ENCODE measurements at places on chromosomes 5 and 9.

- no peak for DNase-seq
- H3K4me3 ChIP-seq, result no peak overlapping the region
- H3K36me3 ChIP-seq, result no peaks in the 10 kb centered on the region
- no peaks in the 10 kb centered on the region for H3K4me1 ChIP-seq
Measured at GRCh38 chr5:59685793-59686192, 207.7 kb downstream of the PDE4D start.

GRCh38 chr9:21813575-21814473 lies 11.4 kb downstream of the MTAP start:
- H3K36me3 ChIP-seq, result no peaks in the 10 kb centered on the region
- no peak overlapping the region for H3K4me3 ChIP-seq
- H3K27ac ChIP-seq, result peak overlapping the region; percentile 44
- H3K4me1 ChIP-seq, result no peaks in the 10 kb centered on the region

DNA sequence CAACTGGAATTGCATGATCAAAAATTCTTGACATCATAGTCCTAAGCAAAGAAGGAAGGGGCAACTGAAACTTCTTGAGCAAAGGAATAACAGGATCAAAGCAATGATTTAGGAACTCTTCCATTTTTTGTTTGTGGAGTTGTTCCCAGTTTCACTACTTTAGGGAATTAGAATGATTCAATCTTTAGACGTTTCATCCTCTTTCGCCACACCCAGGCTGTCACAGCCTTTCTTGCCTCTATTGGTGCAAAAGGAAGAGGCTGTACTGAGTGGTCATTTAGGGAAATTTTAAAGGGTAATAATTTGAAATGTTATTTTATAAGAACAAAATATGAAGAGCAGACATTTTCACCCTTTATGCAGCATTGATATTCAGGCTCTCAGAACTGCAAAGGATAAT lies 1026.0 kb upstream of the ARRDC3 start:
- H3K27me3 ChIP-seq, result no peaks in the 10 kb centered on the region
- no peak overlapping the region for H3K4me3 ChIP-seq
- no peaks in the 10 kb centered on the region for H3K36me3 ChIP-seq
- H3K4me1 ChIP-seq, result no peaks in the 10 kb centered on the region
- DNase-seq, result no peak

GRCh38 chr9:16866587-16866986 lies 3.9 kb downstream of the BNC2 start:
- H3K4me3 ChIP-seq, result no peak overlapping the region
- no peak for DNase-seq
- H3K27me3 ChIP-seq, result peaks cover 22% of the 10 kb centered on the region
- H3K27ac ChIP-seq, result no peak overlapping the region
- H3K36me3 ChIP-seq, result no peaks in the 10 kb centered on the region

DNA sequence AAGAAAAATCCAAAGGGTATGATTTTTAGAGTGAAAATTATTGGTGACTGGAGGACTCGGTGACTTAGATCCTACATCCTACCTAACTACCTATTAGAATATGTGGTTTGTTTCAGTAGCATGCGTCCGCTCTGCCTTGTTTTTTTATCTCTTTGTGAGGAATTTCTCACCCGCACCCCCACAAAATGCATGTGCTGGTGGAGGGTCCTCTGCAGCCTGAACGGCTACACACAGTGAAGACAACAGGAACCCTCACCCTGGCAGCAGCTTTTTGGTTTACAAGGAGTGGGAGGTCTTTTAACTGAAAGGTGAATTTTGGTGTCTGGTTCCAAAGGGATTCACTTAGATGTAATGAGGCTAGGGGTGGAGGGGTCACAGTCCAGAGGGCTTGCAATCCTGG lies 115.5 kb downstream of the GNA14 start:
- no peak for DNase-seq
- no peaks in the 10 kb centered on the region for H3K4me1 ChIP-seq
- H3K27ac ChIP-seq, result no peak overlapping the region
- no peaks in the 10 kb centered on the region for H3K27me3 ChIP-seq
- H3K36me3 ChIP-seq, result no peaks in the 10 kb centered on the region

DNA sequence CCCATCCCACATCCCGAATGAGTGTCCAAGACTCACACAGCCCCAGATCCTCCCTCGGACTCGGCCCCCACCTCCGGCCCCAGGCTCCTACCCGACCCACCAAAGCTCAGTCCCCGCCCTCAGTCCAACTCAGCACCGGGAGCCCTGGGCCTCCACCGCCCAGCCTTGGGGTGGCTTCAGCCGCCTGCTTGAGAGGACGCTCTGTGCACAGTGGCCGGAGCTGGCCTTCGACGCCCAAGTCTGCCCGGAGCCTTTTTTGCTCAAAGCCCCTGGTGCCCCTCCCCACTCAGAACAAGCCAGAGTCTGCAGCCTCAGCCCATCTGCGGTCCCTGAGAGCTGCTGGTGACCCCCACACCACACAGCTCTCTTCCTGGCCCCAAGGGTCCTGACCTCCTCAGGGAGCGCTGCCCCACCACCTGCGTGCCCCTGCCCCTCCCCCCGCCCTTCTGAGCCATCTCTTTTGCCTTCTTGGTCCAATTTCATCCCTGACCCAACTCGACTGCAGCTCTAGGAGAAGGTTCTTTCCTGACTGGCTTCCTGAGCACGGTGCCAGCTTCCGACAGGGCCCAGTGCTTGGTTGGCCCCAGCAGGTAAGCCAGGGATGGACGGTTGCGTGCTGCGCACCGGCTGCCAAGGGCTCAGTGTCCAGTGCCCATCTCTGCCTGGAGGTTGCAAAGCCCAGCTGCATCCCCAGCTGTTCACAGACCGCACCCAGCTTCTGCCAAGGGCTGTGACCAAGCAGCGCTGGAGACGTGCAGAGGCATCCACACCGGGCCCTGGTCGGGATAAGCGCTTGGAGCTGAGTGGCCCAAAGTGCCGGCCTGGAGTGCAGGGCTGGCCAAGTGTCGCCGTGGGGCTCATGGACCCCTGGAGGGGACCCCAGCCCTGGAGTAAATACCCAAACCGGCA lies 27.7 kb upstream of the NSMF start:
- no peaks in the 10 kb centered on the region for H3K4me1 ChIP-seq
- no peak overlapping the region for H3K4me3 ChIP-seq
- no peaks in the 10 kb centered on the region for H3K27me3 ChIP-seq
- H3K36me3 ChIP-seq, result no peaks in the 10 kb centered on the region
- H3K27ac ChIP-seq, result no peak overlapping the region
- no peak for DNase-seq

- no peak overlapping the region for H3K27ac ChIP-seq
- peaks cover 10% of the 10 kb centered on the region for H3K27me3 ChIP-seq
- peak overlapping the region; percentile 78 for H3K4me3 ChIP-seq
- no peaks in the 10 kb centered on the region for H3K4me1 ChIP-seq
Measured at GRCh38 chr9:119369680-119370366, 588 bp upstream of the BRINP1 start.

- H3K36me3 ChIP-seq, result no peaks in the 10 kb centered on the region
- H3K4me3 ChIP-seq, result no peak overlapping the region
- DNase-seq, result no peak
Measured at GRCh38 chr9:83271665-83272071, 208.7 kb upstream of the RASEF start.

GRCh38 chr9:131854896-131855613 lies 115.2 kb upstream of the RAPGEF1 start:
- no peaks in the 10 kb centered on the region for H3K27me3 ChIP-seq
- DNase-seq, result no peak
- peaks cover 4% of the 10 kb centered on the region for H3K36me3 ChIP-seq
- H3K4me3 ChIP-seq, result no peak overlapping the region
- no peaks in the 10 kb centered on the region for H3K4me1 ChIP-seq

GRCh38 chr5:24633715-24634325 lies 11.0 kb downstream of the CDH10 start:
- DNase-seq, result no peak
- H3K36me3 ChIP-seq, result no peaks in the 10 kb centered on the region
- no peaks in the 10 kb centered on the region for H3K27me3 ChIP-seq
- H3K4me1 ChIP-seq, result no peaks in the 10 kb centered on the region
- no peak overlapping the region for H3K27ac ChIP-seq
- no peak overlapping the region for H3K4me3 ChIP-seq

- H3K36me3 ChIP-seq, result no peaks in the 10 kb centered on the region
- DNase-seq, result no peak
- peaks cover 15% of the 10 kb centered on the region for H3K4me1 ChIP-seq
- no peak overlapping the region for H3K4me3 ChIP-seq
Measured at GRCh38 chr5:149546974-149547373, 4.3 kb downstream of the CSNK1A1 start.

DNA sequence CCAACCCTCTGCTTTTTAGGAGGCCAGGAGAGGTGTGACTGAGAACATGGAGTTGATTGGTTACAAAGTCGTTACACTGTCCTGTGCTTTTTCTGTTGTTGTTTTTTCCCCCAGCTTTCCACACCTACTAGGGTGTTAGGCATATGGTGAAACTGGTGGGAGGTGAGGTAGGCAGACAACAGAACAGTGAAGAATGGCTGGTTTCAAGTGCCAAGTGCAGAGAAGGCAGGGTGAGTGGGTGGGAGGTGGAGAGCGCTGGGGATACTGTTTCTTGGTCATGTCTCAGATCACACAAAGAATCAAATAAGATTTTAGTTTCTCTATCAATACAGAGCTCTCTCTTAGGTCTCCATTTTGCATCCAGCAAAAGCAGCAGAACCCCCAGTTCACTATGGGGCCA lies 2.2 kb upstream of the SPTAN1 start:
- H3K36me3 ChIP-seq, result no peaks in the 10 kb centered on the region
- DNase-seq, result no peak

GRCh38 chr5:96374653-96375052 lies 58.4 kb downstream of the PCSK1 start:
- H3K36me3 ChIP-seq, result no peaks in the 10 kb centered on the region
- H3K4me3 ChIP-seq, result no peak overlapping the region
- no peaks in the 10 kb centered on the region for H3K4me1 ChIP-seq
- H3K27ac ChIP-seq, result no peak overlapping the region
- H3K27me3 ChIP-seq, result no peaks in the 10 kb centered on the region
- DNase-seq, result no peak

DNA sequence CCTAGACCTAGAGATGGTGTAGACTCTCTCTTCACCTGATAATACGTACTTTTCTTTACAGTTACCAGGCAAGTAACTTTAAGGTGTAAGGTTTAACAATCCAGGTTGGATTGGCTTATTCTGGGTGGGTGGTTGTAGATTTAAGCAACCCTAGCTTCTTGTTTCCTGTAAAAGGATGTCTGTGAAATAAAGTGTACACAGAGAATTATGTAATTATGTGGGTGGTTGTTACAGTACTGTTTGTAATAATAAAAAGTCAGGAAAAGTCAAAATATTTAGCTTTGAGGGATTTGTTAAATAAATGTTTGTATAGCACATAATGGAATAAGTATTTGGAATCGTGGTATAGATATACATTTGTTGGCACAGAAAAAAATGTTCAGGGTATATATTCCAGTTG lies 43.7 kb upstream of the F2R start:
- H3K4me3 ChIP-seq, result no peak overlapping the region
- H3K27me3 ChIP-seq, result no peaks in the 10 kb centered on the region
- H3K27ac ChIP-seq, result no peak overlapping the region

- DNase-seq, result no peak
- no peak overlapping the region for H3K27ac ChIP-seq
- no peak overlapping the region for H3K4me3 ChIP-seq
Measured at GRCh38 chr9:134702291-134702690, 60.7 kb downstream of the COL5A1 start.

DNA sequence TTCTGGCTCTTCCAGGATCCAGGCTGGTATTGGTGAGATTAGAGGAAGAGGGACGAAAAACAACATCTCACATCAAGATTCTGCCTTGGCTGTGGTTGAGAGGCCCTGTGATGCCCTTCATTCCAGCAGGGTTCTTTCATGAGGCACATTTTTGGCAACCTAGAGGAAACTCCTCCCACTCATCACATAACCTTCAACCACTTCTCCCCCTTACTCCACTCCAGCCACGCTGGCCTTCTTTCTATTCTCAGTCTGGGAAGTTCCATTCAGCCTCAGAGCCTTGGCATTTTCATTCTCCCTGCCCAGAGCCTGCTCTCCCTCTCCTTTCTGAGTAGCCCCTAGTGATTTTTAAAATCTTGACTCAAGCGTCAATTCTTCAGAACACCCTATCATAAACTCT lies 337.5 kb downstream of the ZSWIM6 start:
- no peaks in the 10 kb centered on the region for H3K4me1 ChIP-seq
- H3K4me3 ChIP-seq, result no peak overlapping the region
- no peak for DNase-seq
- no peak overlapping the region for H3K27ac ChIP-seq

DNA sequence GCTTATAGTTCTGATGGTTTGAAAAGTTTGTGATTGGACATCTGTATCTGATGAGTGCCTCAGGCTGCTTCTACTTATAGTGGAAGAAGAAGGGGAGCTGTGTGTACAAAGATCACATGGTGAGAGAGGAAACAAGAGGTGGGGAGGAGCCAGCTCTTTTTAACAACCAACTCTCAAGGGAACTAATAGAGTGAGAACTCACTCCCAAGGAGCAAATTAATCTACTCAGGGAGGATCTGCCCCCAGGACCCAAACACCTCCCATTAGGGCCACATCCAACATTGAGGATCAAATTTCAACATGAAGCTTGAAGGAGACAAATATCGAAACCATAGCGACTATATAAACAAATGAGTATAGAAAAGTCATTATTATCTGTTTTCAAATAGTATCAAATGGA lies 64.7 kb upstream of the PRLR start:
- no peak for DNase-seq
- no peaks in the 10 kb centered on the region for H3K27me3 ChIP-seq
- no peaks in the 10 kb centered on the region for H3K36me3 ChIP-seq
- H3K4me1 ChIP-seq, result no peaks in the 10 kb centered on the region

GRCh38 chr5:97044052-97044451 lies 98.4 kb downstream of the LIX1 start:
- no peak overlapping the region for H3K4me3 ChIP-seq
- no peak overlapping the region for H3K27ac ChIP-seq
- H3K4me1 ChIP-seq, result no peaks in the 10 kb centered on the region
- no peaks in the 10 kb centered on the region for H3K36me3 ChIP-seq

GRCh38 chr9:130003943-130004552 lies 38.9 kb downstream of the FNBP1 start:
- DNase-seq, result no peak
- no peaks in the 10 kb centered on the region for H3K27me3 ChIP-seq
- H3K4me3 ChIP-seq, result no peak overlapping the region
- H3K36me3 ChIP-seq, result no peaks in the 10 kb centered on the region

GRCh38 chr5:22614486-22615094 lies 238.6 kb downstream of the CDH12 start:
- H3K36me3 ChIP-seq, result no peaks in the 10 kb centered on the region
- H3K27me3 ChIP-seq, result no peaks in the 10 kb centered on the region
- DNase-seq, result no peak
